Esophagus muscularis mucosa (tissue), 4 donors: ENCODE measurements at places on chromosomes 5 and 9. TPM values are rescaled to one million over a fixed set of nuclear protein-coding genes. Genes with fewer than 3 reads are reported as not detected.

FREM1 gene
- total RNA-seq = 1.7 TPM

GRCh38 chr5:65078331-65078730 lies 309.6 kb downstream of the CWC27 start:
- no peak for DNase-seq

TLN1 gene
- total RNA-seq = 1,435 TPM

DNA sequence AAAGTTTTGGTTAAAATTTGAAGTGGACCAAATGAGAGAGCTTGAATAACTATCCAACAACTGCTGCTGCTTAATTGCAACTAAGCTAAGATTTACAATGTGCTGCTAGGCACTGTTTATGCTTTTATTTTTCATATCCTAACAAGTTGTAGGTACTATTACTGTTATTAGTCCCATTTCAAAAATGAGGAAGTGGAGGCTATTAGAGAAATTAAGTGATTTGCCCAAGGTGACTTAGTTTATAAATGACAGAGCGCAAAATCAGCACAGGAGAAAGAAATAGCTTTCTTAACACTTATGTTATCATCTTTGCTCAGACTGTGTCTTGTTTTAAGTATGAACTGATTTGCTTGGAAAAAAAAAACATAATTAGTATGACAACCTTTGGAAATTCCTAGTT lies 23.1 kb downstream of the WDR36 start:
- DNase-seq = no peak

- no peak for DNase-seq
Measured at GRCh38 chr5:122054266-122054665, 23.8 kb downstream of the LOX start.

DNA sequence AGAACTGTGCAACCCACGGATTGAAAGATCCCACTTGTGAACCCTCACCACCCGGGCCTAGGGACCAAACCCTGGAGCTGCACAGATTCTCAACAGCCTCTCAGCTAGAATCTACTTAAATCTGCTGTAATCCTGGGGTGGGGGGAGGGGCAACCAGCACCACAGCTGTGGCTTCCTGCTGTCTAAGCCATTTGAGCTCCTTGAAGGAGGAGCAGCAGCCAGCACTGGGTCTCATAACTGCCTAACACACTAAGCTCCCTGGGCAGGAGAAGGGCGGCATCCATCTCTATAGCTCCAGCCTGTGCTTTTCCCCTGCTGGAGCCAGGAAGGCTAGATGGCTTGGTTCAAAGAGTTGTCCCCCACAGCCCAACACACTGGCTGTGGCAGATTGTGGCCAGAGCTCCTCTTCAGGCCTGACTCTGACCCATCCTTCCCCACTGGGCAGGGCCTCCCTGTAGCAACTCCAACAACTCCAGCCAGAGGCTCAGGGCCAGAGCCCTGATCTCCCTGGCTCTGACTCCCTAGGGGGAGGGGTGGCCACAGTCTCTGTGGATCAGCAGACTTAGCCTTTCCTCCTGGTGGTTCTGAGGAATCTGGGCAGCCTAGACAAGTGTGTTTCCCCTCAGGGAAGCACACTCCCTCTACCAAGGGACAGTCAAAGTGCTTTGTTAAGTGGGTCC lies 72.0 kb upstream of the C9orf72 start:
- DNase-seq = no peak

- DNase-seq = no peak
Measured at GRCh38 chr5:58060996-58061395, 398.9 kb downstream of the PLK2 start.

DNA sequence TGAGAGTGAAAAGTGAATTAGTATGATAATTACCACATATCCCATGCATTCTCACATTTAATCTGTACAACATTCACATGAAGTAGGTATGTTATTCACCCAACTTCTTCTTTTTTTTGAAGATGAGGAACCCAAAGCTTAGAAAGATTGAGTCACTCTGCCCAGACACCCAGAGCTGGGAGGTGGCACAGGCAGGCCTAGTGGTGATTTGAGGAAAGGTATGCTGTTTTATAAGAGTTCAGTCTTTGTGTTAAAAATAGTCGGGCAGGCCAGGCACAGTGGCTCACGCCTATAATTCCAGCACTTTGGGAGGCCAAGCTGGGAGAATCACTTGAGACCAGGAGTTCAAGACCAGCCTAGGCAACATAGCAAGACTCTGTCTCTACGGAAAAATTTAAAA lies 285.3 kb downstream of the NR3C1 start:
- DNase-seq = no peak

SHOC1 gene
- not detected for total RNA-seq

- DNase-seq = no peak
Measured at GRCh38 chr5:150255659-150256409, 33.7 kb downstream of the CAMK2A start.

RASEF gene
- total RNA-seq = 0.19 TPM

DMRT1 gene
- not detected for total RNA-seq
